ENCODE measurements at places on chromosomes 4 and X. TPM values are rescaled to one million over a fixed set of nuclear protein-coding genes. Genes with fewer than 3 reads are reported as not detected.

TCEAL9 gene
- 198 TPM for polyA plus RNA-seq

DNA sequence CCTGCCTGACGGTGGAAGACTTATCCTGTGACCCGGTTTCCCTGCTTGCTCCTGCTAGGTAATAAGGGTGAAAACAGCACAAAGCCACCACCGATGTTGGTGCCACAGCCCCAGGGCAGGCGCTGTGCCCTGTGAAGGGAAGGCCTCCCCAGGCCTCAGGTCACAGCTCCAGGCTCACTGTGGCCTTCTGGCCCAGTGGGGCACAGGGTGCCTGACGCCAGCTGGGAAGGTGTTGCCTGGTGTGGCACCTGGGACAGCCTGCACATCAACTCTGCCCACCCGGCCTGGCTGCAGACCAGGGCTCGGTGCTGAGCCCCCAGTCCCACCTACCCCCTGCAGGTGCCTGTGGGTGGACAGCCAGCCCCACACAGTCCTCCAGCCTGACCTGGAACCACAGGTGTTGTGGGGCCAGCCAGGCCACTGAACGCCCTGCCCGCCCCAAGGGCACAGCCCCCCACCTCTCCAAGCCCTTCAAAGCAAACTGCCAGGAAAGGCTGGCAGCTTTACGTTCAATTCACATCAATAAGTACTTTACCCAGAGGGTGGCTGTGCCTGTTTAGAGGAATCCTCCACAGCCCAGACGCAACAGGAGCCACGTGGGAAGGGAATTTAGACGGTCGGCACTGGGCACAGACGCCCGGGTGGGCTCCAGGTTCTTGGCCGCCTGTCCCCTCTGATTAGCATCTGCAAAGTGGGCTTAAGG is 54.3 kb downstream of the ZFYVE28 start:
- no peak for DNase-seq

HTN1 gene
- not detected for polyA plus RNA-seq

VCX2 gene
- not detected for polyA plus RNA-seq

- no peak for DNase-seq
Measured at GRCh38 chr4:177393236-177393635, 49.0 kb downstream of the AGA start.

FAM114A1 gene
- 272 TPM for polyA plus RNA-seq

DNA sequence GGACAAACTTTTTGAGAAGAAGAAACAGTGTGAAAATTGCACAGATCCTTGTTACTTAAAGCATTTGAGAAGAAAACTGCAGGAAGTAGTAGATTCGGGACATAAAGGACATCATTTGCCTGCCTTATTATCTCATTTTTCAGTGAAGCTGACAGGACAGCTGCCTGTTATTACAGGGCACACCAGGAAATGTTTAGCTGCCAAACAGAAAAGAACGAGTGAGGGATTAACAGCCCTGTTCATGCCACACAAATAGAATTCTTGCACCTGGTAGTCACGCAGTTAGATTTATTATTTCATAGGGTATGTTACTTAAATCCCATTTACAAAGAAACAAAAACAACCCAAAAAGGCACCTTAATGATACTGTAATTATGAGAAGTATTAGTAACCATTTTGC is 100.6 kb downstream of the CHIC2 start:
- no peak for DNase-seq

- DNase-seq: no peak
Measured at GRCh38 chrX:150767045-150767395, 73.8 kb downstream of the MTMR1 start.

GRK4 gene
- 4.0 TPM for polyA plus RNA-seq

- DNase-seq: no peak
Measured at GRCh38 chr4:67204441-67204840, 340.9 kb downstream of the CENPC start.

DNA sequence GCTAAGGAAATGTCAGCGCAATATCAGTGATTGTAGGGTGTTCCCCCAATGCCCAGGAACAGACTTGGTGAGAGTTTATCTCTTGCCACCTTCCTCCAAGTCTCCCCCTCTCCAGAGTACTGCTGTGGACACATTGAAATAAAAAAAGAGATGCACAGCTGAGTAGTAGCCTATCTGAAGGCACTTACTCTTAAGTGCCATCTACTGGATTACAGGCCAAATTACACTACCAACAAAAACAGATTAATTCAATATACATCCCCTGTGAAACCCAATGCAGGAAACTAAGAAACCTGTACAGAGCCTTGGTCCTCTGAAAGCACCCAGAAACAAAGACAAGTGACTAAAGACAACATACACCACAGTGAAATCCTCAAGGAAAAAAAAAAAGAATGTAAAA is 460.3 kb downstream of the ZIC3 start:
- DNase-seq: no peak

GRCh38 chr4:16157609-16158503 is 68.4 kb downstream of the TAPT1 start:
- DNase-seq: no peak

DNA sequence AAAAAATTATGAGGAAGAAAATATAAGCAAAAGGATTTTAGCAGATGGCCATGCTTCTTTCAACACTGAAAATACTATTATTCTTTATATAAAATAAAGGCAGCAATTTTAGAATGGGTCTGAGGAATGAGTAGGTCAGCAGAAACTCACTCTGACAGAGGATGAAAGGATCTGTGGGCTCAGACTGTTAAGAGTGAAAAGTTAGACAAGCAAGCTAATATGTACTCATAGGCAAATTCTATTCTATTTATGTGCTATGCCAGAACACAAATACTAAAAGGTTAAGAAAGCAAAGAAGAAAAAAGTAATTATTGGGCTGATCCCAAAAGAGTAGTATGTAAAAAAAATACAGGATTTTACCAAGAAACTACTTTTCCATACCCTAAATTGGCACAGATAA is 13.9 kb downstream of the LCORL start:
- no peak for DNase-seq

FDCSP gene
- not detected for polyA plus RNA-seq

VCX gene
- not detected for polyA plus RNA-seq

USP17L25 gene
- not detected for polyA plus RNA-seq
